ENCODE measurements at places on chromosomes 1 and 21. TPM values are rescaled to one million over a fixed set of nuclear protein-coding genes. Genes with fewer than 3 reads are reported as not detected.

GRCh38 chr1:85718678-85719340 is 10.6 kb upstream of the ZNHIT6 start:
- DNase-seq: no peak

The FMO2 gene
- 90.3 TPM for total RNA-seq

The SLC5A9 gene
- total RNA-seq: 13.3 TPM

The AADACL3 gene
- not detected for total RNA-seq

- no peak for DNase-seq
Observed at GRCh38 chr1:25168193-25169071, 63.9 kb downstream of the SYF2 start.

DNA sequence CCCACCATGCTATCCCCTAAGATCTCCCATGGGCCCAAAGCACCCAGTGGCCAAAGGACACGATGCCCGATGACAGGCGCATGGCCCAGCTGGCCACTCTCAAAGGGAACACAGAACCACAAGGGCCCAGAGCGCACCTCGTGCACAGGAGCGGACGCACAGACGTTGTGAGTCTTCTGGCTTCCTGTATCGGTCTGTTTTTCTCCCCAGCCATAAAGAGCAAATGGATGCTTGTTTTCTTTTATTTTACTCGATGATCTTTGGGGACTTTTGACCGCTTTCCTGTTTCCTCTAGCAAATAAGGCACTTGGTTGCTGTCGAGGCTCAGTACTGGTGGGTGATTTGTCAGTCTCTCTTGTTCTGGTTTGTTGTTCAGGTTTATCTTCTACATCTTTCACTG is 16.2 kb downstream of the CCSAP start:
- no peak for DNase-seq

The OLIG2 gene
- total RNA-seq: not detected
